Heart left ventricle (tissue), 16 donors: ENCODE measurements at places on chromosomes 13 and 19. TPM values are rescaled to one million over a fixed set of nuclear protein-coding genes. Genes with fewer than 3 reads are reported as not detected.

Gene ICAM1
- 6.8 TPM for total RNA-seq

Gene RXFP2
- not detected for total RNA-seq

Gene IGFL1
- total RNA-seq = not detected

Gene SIX5
- total RNA-seq = 21.8 TPM

Gene OR7A5
- not detected for total RNA-seq

Gene SIGLECL1
- total RNA-seq = not detected

GRCh38 chr19:7743425-7743841 lies 3.9 kb downstream of the CD209 start:
- no peak for DNase-seq
- peaks cover 19% of the 10 kb centered on the region for H3K27me3 ChIP-seq
- H3K27ac ChIP-seq = no peak overlapping the region
- no peak overlapping the region for H3K4me3 ChIP-seq
- no peaks in the 10 kb centered on the region for H3K4me1 ChIP-seq

DNA sequence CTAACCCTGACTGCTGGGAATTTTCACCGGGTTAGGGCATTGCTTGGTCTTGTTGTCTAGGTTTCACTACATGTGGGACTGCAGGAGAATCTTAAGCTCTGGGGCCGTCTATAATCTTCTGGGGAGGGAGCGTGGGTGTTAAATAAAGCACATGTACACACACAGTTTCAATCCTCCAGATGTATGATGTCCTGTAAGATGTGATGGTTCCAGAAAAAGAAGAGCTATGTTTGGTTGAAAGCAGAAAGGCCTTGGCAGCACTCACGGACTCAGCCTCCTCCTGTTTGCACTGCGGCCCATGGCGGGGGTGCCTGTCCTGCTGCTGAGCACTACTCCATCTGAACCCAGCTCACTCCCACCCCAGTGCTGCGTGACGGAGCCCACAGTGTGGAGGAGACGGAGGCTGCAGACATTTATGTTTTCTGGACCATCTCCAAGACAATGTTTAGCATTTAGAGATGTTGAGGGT lies 343.5 kb downstream of the TEX29 start:
- peak overlapping the region; percentile 61 for H3K27ac ChIP-seq
- H3K4me3 ChIP-seq = no peak overlapping the region
- H3K4me1 ChIP-seq = no peaks in the 10 kb centered on the region
- no peaks in the 10 kb centered on the region for H3K36me3 ChIP-seq
- DNase-seq = no peak
- H3K27me3 ChIP-seq = peaks cover 6% of the 10 kb centered on the region

- no peaks in the 10 kb centered on the region for H3K36me3 ChIP-seq
- H3K4me3 ChIP-seq = peak within 1 kb of the TSS; percentile 82
- DNase-seq = peak; percentile 95
- H3K4me1 ChIP-seq = peaks cover 6% of the 10 kb centered on the region
These were observed at the start of gene SPART for GRCh38 chr13:36346222-36347083. Gene SPART, minus strand, starts transcription at chr13:36346394. Its CDS starts 10,564 bp downstream, at chr13:36335830.

- no peak for DNase-seq
- no peaks in the 10 kb centered on the region for H3K27me3 ChIP-seq
- no peak overlapping the region for H3K4me3 ChIP-seq
- H3K4me1 ChIP-seq = no peaks in the 10 kb centered on the region
- H3K36me3 ChIP-seq = no peaks in the 10 kb centered on the region
These were observed 2267.7 kb downstream of the PCDH9 start for GRCh38 chr13:64962404-64962803.

GRCh38 chr13:40024204-40024966 lies 368.9 kb downstream of the COG6 start:
- H3K27me3 ChIP-seq = no peaks in the 10 kb centered on the region
- no peaks in the 10 kb centered on the region for H3K36me3 ChIP-seq
- no peaks in the 10 kb centered on the region for H3K4me1 ChIP-seq
- no peak overlapping the region for H3K4me3 ChIP-seq
- DNase-seq = no peak

DNA sequence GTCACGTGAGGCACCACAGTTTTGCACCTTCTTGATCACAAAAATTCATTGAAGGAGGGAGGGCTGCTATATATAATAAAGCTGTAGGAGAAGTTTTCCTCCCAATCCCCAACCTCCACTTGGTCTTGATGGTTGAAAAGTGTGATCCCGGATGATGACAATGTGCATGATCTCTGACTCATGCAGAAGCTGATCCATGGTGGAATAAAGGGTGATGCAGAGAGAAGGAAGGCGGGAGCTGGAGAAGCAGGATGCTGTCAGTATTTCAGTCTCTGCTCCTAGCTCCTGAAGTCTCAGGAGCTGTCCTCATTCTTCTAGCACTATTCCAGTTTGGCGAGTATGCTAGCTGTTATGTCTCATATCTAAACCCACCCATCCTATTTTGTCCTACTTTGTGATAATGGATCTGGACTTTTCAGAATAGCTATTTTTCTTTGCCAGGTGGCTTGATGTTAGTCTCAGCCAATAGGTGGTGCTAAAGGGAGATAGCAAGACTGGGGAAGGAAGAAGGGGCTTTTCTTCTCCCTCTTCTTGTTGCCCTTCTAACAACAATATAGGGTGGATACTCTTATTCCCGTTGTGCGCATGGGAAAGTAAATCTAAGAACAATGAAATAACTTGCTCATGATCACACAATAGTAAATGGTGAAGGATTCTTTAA lies 65.6 kb upstream of the HTR2A start:
- no peak overlapping the region for H3K4me3 ChIP-seq
- no peaks in the 10 kb centered on the region for H3K4me1 ChIP-seq
- no peak overlapping the region for H3K27ac ChIP-seq
- H3K36me3 ChIP-seq = no peaks in the 10 kb centered on the region
- DNase-seq = no peak

- H3K36me3 ChIP-seq = no peaks in the 10 kb centered on the region
- no peak overlapping the region for H3K27ac ChIP-seq
- H3K4me1 ChIP-seq = peaks cover 69% of the 10 kb centered on the region
- H3K27me3 ChIP-seq = no peaks in the 10 kb centered on the region
- DNase-seq = no peak
These were observed 2.6 kb upstream of the POLR2E start for GRCh38 chr19:1097810-1098176.
